ENCODE measurements at places on chromosomes 1 and 21.

GRCh38 chr1:3681231-3681897, 29.0 kb downstream of the TP73 start:
- DNase-seq: no peak

GRCh38 chr1:156767879-156768604, 707 bp downstream of the PRCC start:
- no peak for DNase-seq

GRCh38 chr1:57424231-57425027, 569 bp upstream of the DAB1 start:
- DNase-seq: no peak

- DNase-seq: no peak
These were observed 25.1 kb downstream of the POFUT2 start for GRCh38 chr21:45262616-45263015.

Measured in stimulated activated CD8-positive, alpha-beta memory T cell treated with anti-CD3 and anti-CD28 coated beads, Interleukin-4, amount 100 ng/mL, for 24 hours (primary cell).